Left forelimb (tissue), 1 donor: ENCODE measurements at places on chromosomes 3 and 15.

DNA sequence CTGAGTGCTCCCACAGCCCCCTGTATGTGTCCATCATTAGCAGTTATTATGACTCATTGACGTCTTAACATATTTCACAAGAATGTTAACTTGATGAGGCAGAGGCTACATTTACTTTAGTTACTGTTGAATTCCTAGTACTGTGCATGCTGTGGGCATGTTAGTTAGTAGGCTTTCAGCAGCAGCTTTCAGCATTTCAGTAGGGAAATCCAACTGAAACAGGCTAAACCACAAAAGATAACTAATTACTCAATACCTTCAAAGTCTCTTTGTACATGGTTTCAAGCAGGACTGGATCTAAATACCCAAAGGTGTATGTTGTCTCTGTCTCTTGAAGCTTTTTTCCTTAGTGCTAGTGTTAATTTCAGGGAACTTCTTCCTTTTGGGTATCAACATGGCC, 229.9 kb upstream of the SUCLG2 start:
- DNase-seq = no peak

GRCh38 chr3:62142331-62143085, 230.8 kb downstream of the FEZF2 start:
- DNase-seq = no peak

GRCh38 chr3:47422743-47423142, 41.9 kb downstream of the PTPN23 start:
- no peak for DNase-seq

GRCh38 chr3:178131801-178132200, 404.4 kb upstream of the KCNMB2 start:
- no peak for DNase-seq

GRCh38 chr3:36149447-36149865, 230.8 kb upstream of the STAC start:
- no peak for DNase-seq

- DNase-seq = no peak
Observed at GRCh38 chr3:107242579-107242978, 134.7 kb upstream of the CCDC54 start.

DNA sequence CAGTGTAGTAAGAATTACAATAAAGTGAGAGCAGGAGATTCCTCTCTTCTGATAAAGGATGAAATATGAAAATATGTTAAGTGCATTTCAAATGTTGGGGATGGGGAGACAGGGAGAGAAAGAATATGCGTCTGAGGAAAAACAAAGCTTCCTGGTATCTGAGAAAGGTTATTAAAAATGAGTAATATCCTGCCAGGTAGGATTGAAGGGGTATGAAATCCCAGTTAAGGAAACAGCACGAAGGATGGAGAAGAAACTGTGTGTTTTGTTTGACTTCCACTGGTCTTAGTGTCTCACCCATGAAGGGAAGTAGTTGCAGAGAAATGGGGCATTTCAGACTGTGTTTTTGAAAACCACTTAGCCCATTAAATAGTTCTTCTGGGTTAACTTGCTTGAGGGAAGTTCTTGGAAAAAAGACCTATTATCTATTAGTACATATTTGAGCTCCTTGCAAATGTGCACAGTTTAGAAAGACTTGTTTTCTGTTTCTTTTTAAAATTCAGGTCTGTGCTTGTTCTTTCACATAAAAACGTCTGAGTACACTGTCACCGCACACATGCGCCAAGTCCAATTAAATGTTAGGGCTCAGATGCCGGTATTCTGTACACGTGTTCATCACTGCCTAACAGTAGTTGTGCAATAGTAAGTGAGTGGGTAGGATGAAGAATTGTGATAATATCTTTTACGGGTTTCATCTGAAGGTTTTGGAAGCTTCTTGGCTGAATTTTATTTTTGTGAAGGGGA, 196.1 kb upstream of the P2RY1 start:
- DNase-seq = no peak

DNA sequence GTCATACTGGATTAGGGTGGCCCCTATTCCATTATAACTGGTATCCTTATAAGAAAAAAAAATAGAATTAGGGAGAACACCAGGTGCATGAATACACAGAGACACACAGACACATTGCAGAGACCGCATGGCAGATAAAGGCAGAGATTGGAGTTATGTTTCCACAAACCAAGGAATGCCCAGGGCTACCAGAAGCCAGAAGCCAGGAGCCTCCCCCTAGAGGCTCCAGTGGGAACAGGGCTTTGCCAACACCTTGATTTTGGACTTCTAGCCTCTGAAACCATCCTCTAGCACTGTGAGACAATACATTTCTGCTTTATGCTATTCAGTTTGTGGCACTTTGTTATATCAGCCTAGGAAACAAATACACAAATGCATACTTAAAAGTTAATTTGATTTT, 10.4 kb downstream of the GOLM2 start:
- DNase-seq = no peak

DNA sequence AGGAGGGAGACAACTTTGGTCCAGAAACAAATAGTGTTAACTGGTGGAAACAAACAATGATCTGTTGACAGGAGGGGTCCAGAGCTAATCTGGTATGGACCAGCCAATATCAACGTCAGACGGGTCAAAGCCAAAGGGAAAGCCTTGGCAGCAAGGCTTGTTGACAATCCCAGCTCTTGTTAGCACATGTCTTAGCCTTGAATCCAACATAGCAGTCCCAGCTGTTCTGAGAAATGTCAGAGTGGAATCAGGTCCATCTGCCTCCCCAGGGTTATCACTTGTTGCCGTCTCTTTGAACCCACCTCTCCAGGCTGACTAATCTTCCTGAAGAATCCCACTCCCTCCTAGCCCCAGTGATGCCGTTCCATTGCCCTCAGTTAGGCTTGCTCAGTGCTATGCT, 404.6 kb upstream of the MCTP2 start:
- DNase-seq = peak; percentile 75

DNA sequence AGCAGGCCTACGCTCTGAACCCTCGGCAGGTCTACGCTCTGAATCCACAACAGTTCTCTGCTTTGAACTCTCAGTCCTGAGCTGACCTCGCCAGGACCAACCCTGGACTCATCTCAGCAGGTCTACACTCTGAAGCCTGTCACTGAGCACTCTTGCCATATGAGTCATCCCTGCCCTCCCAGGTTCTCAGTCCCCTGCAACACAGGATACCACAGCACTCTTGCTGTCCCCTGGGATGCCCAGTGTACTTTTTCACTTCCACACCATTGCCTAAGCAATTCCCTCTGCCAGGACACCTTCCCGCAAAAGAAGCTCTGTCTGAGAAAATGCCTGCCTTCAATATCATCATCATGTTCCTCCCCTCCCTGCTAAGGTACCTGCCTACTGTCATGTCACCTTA, 42.0 kb downstream of the NUP210 start:
- DNase-seq = no peak

- DNase-seq = peak; percentile 91
Observed at GRCh38 chr15:45166834-45167630, 20.7 kb downstream of the SHF start.

- DNase-seq = no peak
Observed at GRCh38 chr15:39096608-39097205, 484.2 kb upstream of the THBS1 start.

- peak; percentile 68 for DNase-seq
Observed at GRCh38 chr3:22372292-22373062, 621.5 kb upstream of the ZNF385D start.

GRCh38 chr3:120098710-120099109, 4.5 kb upstream of the GSK3B start:
- no peak for DNase-seq

GRCh38 chr3:93904568-93904967, 69.1 kb downstream of the PROS1 start:
- no peak for DNase-seq

DNA sequence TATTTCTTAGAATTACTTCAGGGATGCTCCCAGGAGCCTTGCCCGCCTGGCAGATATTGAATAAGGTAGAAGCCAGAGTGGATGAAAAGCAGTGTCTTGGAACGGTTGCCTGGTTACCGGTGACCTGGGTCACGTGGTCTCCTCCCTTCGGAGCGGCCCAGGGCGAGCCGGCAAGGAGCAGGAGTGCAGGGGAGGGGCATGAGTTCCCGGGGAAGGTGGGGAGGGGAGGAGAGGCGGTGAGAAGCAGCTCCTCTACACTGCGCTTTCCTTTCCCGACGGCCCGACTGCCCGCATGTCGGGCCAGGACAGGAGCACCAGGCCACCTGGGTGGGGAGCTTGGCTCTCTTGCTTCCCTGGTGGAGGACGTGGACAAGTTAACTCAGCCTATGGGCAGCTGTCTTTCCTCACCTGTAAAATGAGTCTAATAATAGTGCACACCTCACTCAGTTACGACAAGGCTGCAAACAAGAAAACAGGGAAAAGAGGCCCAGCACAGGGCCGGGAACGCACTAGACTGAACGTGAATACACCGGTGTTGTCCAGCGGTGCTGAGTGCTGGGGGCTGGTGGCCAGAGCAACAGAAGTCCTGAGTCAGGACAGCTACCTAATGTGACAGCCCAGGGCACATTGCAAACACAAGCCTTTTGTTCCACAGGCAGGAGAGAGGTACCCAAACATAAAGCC, 198.3 kb downstream of the ADAMTS9 start:
- no peak for DNase-seq

GRCh38 chr3:57142411-57142723, 22.8 kb downstream of the IL17RD start:
- peak; percentile 74 for DNase-seq

DNA sequence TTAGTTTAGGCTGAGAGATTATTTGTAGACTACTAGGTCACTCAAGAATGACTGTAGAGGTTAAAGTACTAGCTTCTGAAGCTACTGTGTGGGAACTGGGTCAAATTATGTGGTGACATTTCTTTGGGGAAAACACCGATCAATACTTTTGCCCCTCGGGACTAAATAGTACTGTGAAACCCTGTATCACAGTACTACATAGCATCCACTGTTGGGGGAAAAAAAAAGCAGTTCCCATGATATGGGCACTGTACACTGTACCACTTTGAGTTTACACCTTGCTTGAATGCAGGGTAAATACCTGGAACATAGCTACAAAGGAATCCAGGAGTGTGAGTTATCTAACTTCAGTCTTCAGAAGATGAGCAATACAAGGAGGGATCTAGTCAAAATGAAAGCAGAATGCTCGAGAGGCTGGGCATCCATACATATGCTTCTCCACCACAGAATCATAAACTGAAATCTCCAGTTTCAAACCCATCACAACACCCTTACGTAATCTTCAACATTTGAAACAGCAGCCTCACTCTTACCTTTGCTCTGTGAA, 311.4 kb downstream of the UNC13C start:
- no peak for DNase-seq

DNA sequence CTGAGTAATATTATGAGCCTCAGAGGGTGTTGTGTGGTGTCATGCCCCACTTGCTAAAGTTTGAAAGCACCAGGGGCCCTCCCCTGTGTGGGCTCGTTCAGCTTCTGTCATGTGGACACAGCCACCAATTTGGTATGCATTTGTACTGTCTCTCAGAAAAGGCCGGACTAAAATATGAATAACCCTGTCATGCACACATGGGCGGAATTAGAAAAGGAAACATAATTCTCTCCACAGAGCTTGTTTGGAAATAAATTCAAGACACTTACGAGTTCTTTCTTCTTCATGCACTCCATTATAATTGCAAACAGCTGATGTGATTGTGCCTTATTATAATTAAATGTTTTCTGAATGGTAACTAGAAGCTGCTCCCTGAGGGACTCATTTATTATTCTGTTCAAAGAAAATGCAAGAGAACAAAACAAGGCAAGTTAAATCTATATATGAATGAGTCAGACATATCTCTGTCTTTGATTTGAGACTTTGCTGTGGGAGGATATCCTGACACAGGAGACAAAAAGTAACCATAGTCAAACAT, 39.1 kb downstream of the TRPM1 start:
- no peak for DNase-seq

DNA sequence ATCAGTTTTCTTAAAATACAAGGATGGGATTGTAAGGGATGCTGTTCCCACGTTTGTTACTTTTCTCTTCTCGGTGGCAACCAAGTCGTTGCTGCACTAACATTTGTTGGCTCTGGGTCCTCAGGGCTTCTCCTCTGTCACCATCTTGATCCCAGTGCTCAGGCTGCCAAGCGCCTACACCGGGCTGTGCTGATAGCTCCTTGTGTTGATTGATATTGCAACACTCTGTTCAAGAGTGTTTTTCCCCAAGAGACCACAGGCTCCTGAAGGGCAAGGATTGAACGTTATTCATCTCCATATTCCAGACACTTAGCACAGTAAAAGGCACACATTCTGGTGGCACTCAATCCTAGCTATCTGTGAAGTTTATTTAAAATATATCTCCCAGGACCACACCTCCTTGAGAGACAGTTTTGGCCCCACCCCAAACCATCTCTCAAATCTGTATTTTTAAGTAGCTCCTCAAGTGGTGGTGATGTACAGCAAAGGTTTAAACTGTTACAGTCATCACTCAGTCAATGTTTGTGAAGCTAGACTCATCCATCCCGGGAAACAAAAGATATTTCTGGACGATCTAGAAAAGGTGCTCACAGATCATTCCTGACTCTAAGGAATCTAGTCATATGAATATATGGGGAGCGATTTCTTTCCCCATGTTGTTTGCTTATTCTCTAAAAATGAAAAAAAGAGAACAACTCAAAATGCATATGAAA, 38.5 kb upstream of the FOXP1 start:
- no peak for DNase-seq

GRCh38 chr3:123652342-123652984, 67.6 kb upstream of the HACD2 start:
- DNase-seq = peak; percentile 89

- DNase-seq = no peak
Observed at GRCh38 chr3:67228136-67228535, 230.0 kb downstream of the KBTBD8 start.

DNA sequence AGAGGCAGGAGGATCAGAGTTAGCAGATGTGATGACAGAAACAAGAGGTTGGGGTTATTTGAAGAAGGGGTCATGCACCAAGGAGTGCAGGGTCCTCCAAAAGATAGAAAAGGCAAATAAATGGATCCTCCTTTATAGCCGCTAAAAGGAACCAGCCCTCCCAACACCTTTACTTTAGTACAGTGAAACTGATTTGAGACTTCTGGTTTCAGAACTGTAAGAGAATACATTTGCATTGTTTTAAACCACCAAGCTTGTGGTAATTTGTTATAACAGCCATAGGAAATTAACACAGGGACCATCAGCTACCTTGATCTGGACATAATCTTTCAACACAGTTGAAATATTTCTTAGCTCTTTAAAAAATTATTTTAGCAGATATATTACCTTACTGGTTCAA, 166.6 kb downstream of the TIGIT start:
- DNase-seq = no peak

DNA sequence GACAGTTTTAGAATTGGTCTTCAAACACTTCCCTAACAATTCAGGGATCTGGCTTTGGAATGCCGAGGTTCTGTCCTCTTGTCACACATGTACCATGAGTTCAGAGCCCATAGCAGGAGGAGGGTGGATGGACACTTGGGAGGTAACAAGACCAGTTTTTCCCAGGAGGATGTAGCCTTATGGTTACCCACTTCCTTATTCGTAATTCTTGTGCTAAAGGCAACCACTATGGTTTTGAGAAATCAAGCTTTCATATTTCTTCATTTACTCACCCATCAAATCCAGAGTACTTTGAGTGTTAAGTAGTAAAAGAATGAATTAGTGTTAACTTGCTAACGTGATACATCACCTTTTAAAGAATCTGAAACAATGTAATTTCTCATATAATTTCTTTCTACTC, 479.6 kb upstream of the ALCAM start:
- DNase-seq = no peak

GRCh38 chr3:59608356-59608755, 558.5 kb upstream of the CFAP20DC start:
- no peak for DNase-seq

GRCh38 chr3:137471558-137472204, 292.4 kb upstream of the SOX14 start:
- DNase-seq = no peak

- DNase-seq = no peak
Observed at GRCh38 chr3:14143271-14144225, 18.7 kb downstream of the TMEM43 start.

GRCh38 chr3:141877911-141878310, 1.5 kb downstream of the ATP1B3 start:
- DNase-seq = no peak
